ENCODE measurements at places on chromosomes 4 and X. TPM values are rescaled to one million over a fixed set of nuclear protein-coding genes. Genes with fewer than 3 reads are reported as not detected.

CAMK2D gene
- 28.3 TPM for total RNA-seq

RXFP1 gene
- not detected for total RNA-seq

TRIM2 gene
- total RNA-seq, result 35.5 TPM

PPP4R3C gene
- total RNA-seq, result not detected

DDIT4L gene
- total RNA-seq, result 1.2 TPM

AFP gene
- 0.24 TPM for total RNA-seq

MGAT4D gene
- not detected for total RNA-seq

LYAR gene
- total RNA-seq, result 19.1 TPM

CRLF2 gene
- 5.6 TPM for total RNA-seq

CCDC149 gene
- total RNA-seq, result 9.5 TPM

PRMT9 gene
- 4.8 TPM for total RNA-seq

CENPE gene
- total RNA-seq, result 17.9 TPM

GPR82 gene
- not detected for total RNA-seq

MUC7 gene
- not detected for total RNA-seq

GC gene
- 2.5 TPM for total RNA-seq

USP17L17 gene
- total RNA-seq, result not detected

VSIG1 gene
- 2.6 TPM for total RNA-seq

PLAC1 gene
- total RNA-seq, result not detected

ASMT gene
- not detected for total RNA-seq

PDZD4 gene
- total RNA-seq, result 0.59 TPM

Measured in Calu3 (cell line).